Upper lobe of right lung (tissue), 1 donor: ENCODE measurements at places on chromosomes 3 and 15.

GRCh38 chr3:31705736-31706135 is 173.0 kb downstream of the STT3B start:
- H3K4me3 ChIP-seq: no peak overlapping the region
- H3K36me3 ChIP-seq: no peaks in the 10 kb centered on the region
- no peak for DNase-seq

DNA sequence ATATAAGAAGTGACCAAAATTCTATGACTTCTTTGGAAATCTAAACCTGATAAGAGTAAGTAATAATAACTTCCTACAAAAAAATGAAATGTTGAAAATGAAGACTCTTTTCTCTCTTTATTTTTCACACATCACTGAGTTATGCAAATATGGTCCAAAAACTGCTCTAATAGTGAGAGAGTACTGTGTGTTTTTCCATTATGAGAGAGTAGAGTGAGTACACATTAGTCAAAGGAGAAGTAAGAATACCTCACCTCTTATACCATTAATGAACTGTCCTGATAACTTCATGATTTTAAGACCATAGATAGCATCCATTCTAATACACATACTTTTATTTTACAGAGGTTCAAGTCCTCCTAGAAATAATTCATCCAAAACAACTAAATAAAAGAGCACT is 1310.2 kb downstream of the SI start:
- no peak for DNase-seq

DNA sequence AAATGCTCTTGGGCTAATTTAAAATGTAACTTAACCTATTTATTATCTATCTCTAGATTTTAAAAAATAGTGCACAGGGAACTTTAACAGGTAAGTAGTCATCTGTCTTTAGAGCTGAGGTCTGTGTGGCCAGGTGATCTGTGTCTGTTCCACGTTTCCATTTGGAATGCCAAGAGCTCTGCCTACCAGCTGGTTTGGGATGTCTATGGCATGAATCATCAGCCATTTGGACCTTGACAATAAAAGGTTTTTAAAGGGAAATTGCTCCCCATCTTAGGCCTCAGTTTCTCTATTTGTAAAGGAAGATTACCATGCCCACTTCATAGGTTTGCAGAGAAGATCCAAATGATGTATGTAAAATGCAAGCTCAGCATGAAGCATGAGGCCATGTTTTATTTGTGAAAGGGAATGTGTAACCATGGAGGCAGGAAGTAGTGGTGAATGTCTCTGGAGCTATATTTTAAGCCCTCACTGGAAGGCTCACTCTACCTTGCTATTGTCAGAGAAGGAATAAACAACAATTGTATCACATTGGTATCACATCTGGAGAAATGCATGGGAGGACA is 548.1 kb upstream of the LMCD1 start:
- no peak overlapping the region for H3K4me3 ChIP-seq
- no peak for DNase-seq
- no peaks in the 10 kb centered on the region for H3K4me1 ChIP-seq
- no peaks in the 10 kb centered on the region for H3K27me3 ChIP-seq
- no peaks in the 10 kb centered on the region for H3K36me3 ChIP-seq
- H3K27ac ChIP-seq: no peak overlapping the region

DNA sequence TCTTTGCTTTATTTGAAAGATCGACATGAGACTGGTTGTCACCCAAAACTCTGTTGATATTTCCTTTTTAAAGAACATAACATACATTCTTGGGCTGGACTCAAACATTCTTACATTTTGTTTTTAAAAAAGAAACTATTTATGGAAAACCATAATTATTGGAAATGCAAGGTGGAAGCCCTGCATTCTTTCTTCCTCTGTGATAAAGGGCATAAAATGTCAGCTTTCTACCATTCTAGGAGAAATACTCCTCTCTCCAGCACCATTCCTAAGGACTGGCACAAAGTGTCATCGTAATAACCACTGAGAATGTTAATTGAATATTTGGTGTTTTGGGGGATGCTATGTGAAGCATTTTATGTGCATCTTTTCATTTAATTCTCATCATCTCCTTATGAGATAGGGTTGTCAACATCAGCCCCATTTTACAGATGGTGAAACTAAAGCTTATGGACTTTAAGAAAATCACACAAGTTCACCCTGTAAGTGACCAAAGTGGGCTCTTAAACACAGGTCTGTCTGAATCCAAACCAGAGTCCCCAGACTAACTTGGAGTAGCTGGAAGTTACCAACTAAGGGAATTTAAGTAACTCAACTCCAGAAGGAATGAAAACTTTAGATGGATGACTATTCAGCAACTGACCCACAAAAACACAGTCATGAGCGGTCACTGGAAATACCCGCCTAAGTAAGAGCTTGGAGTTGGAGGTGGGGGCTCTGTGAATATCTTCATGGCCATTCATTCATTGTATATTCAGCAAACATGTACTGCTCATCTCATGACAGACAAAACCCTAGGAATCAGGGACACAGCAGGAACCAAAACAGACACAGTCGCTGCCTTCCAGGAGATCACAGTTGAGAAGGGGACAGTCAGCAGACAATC is 45.9 kb upstream of the LMCD1 start:
- no peaks in the 10 kb centered on the region for H3K27me3 ChIP-seq
- no peaks in the 10 kb centered on the region for H3K36me3 ChIP-seq

- no peak overlapping the region for H3K4me3 ChIP-seq
- no peaks in the 10 kb centered on the region for H3K36me3 ChIP-seq
These were observed 17.4 kb upstream of the VEPH1 start for GRCh38 chr3:157520485-157521150.

GRCh38 chr15:75008629-75009326 is 13.4 kb downstream of the SCAMP5 start:
- H3K27me3 ChIP-seq: no peaks in the 10 kb centered on the region
- DNase-seq: no peak
- no peak overlapping the region for H3K4me3 ChIP-seq

DNA sequence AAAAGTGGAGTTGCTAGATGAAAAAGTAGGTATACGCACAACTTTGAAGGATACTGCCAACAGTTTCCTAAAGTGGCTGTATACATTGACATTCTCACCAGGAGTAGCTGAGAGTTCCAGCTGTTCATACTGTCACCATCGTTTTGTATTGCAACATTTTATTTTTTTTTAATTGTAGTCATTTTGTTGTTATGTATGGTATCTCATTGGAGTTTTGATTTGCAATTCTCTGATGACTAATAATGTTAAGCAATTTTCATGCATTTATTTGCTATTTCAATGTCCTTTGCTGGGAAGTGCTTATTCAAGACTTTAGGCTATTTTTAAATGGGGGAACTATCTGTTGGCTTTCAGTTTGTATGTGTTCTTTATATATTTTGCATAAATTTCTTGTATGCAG is 185.1 kb upstream of the TGFBR2 start:
- H3K4me1 ChIP-seq: no peaks in the 10 kb centered on the region
- DNase-seq: no peak
- H3K36me3 ChIP-seq: no peaks in the 10 kb centered on the region
- H3K4me3 ChIP-seq: no peak overlapping the region
- H3K27me3 ChIP-seq: no peaks in the 10 kb centered on the region

- no peak overlapping the region for H3K27ac ChIP-seq
- no peak overlapping the region for H3K4me3 ChIP-seq
- no peaks in the 10 kb centered on the region for H3K27me3 ChIP-seq
- no peak for DNase-seq
- H3K4me1 ChIP-seq: no peaks in the 10 kb centered on the region
These were observed 837.8 kb downstream of the DIPK2A start for GRCh38 chr3:144809380-144809779.

GRCh38 chr15:87123676-87124382 is 1044.2 kb downstream of the AGBL1 start:
- DNase-seq: no peak
- no peaks in the 10 kb centered on the region for H3K36me3 ChIP-seq

- no peak for DNase-seq
- no peaks in the 10 kb centered on the region for H3K36me3 ChIP-seq
- H3K4me3 ChIP-seq: no peak overlapping the region
- no peaks in the 10 kb centered on the region for H3K4me1 ChIP-seq
- H3K27me3 ChIP-seq: no peaks in the 10 kb centered on the region
- no peak overlapping the region for H3K27ac ChIP-seq
These were observed 32.1 kb upstream of the TMEM207 start for GRCh38 chr3:190481779-190482178.

DNA sequence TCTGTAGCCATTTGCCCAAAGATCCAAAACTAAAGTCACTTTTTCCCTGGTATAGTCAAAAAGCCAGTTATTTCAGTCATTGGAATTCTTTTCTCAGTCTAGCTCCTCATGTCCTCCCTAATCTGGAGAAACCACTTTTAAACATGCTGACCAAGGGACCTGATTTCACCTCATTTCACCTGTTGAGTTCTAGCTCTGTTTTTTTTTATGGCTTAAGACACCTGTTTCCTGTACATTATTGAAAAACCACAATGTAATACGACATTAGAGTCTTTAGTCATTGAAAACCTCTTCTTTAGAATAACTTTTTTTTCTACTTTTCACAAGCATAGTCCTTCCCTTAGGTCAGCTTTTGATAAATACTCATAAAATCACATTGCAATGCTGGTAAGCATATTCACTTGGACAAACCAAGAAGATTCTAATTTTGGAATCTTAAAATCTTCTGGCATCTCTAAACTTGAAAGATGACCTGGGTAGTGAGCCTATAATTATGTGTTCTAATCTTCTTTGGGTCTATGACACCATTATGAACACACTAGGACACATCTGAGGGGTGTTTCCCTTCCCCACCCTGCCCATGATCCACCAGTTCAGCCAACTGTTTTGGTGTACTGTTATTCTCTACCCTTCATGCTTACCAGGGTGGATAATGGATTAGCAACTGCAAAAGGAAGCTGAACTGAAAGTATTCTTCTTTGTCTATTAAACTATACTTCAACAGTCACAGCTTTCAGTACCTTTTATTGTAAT is 103.5 kb upstream of the FXR1 start:
- no peak for DNase-seq
- no peak overlapping the region for H3K27ac ChIP-seq
- no peaks in the 10 kb centered on the region for H3K4me1 ChIP-seq
- no peak overlapping the region for H3K4me3 ChIP-seq

DNA sequence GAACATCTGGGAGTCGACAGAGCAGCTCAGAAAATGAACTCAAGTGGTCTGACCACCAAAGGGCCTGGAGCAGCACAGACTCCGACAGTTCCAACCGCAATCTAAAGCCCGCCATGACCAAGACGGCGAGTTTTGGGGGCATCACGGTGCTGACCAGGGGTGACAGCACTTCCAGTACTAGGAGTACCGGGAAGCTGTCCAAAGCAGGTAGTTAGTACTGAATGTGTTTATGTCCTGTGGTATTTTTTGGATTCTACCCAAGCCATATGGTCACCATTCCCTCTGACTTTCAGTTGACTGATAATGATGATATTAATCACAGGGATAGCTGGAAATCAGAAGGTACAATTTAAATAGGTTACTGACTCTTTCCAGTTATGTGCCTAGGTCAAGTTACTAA is 82.3 kb downstream of the ARPP21 start:
- H3K4me3 ChIP-seq: no peak overlapping the region
- no peaks in the 10 kb centered on the region for H3K36me3 ChIP-seq
- H3K27ac ChIP-seq: no peak overlapping the region
- no peak for DNase-seq
- peaks cover 27% of the 10 kb centered on the region for H3K27me3 ChIP-seq
- no peaks in the 10 kb centered on the region for H3K4me1 ChIP-seq

DNA sequence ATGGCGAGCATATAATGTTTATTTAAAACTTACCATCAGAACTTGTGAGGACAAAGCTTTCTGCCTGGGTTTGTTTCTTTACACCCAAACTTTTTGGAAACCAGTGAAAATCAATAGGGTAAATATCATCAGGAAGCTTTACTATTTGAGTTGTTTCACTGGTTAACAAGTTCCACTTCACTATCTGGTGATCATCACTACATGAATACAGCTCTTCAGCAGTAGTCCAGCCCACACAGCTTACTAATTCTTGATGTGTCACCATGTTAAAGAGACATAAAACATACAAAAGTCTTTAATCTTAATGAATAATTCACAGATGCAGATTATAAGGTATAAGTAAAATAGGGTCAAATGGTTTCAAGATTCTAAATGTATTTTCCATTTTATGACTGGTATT is 17.6 kb downstream of the IFT80 start:
- no peak overlapping the region for H3K27ac ChIP-seq
- H3K36me3 ChIP-seq: no peaks in the 10 kb centered on the region
- no peaks in the 10 kb centered on the region for H3K4me1 ChIP-seq
- H3K27me3 ChIP-seq: no peaks in the 10 kb centered on the region
- no peak overlapping the region for H3K4me3 ChIP-seq
- DNase-seq: no peak

GRCh38 chr3:158213461-158213860 is 103.6 kb downstream of the RSRC1 start:
- DNase-seq: no peak
- H3K4me1 ChIP-seq: no peaks in the 10 kb centered on the region
- H3K27me3 ChIP-seq: no peaks in the 10 kb centered on the region
- H3K36me3 ChIP-seq: no peaks in the 10 kb centered on the region
- H3K4me3 ChIP-seq: no peak overlapping the region
